ENCODE measurements at places on chromosomes 16 and 17.

- DNase-seq = no peak
These were observed 10.8 kb downstream of the TMEM235 start for GRCh38 chr17:78242024-78242742.

DNA sequence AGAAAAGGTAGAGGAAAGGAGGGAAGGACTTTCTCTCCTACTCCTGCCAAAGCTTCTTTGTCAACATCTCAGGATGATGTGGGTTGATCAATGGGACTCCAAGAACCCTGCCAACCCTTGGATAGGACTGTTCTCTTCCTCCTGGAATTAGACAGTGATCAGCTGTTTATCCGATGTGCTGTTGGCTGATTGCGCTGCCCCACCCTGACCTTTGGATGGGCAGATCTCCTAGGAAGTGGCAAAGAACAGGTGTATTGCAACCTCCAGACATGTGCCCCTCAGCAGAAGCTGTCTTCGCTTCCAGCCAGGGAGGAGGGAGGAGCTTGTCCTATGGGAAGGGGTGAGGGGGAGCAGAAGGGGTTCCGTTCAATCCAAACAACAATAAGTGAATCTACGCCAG, 30.5 kb downstream of the SLC5A11 start:
- no peak for DNase-seq

DNA sequence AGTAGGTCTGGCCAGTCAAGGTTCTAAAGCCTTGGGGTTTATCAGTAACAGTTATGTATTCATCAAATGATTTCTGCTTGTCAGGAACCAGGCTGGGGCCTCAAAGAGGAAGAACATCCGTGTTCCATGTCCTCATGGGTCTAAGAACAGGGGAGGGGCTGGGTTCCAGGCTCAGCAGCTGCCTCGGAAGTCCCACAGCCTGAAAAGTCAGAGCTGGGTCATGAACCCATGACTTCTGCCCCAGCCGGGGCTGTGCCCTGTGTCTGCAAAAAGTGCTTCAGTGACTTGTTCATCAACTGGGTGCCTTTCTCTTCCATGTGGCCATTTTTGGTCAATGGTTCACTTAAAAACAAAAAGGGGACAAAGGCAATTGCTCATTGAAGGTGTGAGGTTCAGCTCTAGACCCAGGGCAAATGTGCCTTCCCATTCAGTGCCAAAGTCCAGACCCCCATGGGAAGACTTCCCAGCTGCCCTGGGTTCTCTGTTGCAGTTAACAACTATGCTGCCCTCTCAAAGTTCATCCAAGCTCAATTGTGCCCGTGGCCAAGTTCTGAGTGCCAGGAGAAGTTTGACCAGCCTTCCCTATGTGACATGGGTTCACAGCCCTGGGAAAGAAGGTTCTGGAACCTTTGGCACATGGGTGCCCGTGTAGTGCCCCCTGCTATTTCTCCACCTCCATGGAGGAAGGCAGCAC, 18.5 kb downstream of the TBKBP1 start:
- DNase-seq = no peak

DNA sequence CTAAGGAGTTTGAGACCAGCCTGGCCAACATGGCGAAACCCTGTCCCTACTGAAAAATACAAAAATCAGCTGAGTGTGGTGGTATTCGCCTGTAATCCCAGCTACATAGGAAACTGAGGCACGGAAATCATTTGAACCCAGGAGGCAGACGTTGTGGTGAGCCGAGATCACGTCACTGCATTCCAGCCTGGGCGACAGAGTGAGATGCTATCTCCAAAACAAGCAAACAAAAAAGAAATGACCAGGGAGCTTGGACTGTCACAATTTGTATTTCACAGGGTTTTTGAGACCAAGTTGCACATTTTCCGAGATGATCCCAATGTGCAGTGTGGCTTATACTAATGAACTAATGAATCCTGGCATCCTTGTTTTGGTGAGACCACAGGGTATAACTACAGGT, 156.5 kb downstream of the SLC39A11 start:
- no peak for DNase-seq

DNA sequence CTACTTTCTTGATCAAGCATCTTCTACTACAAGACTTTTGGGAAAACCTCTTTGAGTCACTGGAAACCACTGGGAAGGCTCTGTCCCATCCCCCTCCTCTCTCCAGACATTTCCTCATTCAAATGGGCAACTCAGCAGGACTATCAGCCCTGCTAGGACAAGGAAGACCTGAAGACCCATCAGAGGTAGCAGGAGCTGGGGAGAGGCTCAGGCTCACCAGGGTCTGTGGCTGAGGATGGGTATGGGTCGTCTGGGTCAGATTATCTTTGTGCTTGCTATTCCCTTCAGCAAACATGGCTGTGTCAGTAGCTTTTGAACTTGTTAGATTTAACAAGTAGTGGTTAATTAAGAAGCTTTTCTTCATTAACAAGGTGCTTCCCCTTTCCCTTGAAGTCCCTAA, 15.0 kb upstream of the NF1 start:
- DNase-seq = no peak

DNA sequence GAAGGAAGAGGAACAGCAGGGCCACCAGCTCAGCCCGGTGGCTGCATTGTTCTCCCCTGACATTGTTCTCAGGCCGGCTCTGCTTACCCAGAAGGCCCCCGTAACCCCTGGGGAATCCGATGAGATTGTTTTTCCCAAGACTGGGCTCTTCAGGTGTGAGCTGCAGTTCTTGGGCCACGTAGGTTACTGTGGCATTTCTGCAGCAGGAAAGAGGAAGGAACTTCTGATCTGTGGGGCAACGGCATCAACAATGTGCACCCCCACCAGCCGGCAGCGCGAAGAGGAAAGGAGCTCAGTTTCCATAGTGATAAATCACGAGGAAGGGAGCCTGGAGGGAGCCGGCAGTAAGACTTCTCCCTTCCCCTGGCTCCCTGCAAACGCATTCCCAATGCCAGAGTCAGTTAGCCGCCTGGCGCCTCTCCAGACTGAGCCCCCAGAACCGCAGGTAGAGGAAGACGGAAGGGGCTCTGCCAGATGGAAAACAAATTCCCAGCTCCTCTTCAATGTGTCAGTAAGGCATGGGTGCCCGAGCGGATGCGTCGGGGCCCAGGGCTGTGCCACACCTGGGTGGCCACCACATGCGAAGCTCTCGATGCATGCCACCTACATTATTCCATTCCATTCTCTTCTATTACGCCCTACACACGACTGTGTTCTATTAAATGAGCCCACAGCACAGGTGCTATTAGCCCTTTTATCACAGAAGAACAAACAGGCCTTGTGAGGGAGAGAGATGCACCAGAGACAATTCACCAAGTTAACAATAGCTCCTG, 21.5 kb upstream of the PECAM1 start:
- no peak for DNase-seq

DNA sequence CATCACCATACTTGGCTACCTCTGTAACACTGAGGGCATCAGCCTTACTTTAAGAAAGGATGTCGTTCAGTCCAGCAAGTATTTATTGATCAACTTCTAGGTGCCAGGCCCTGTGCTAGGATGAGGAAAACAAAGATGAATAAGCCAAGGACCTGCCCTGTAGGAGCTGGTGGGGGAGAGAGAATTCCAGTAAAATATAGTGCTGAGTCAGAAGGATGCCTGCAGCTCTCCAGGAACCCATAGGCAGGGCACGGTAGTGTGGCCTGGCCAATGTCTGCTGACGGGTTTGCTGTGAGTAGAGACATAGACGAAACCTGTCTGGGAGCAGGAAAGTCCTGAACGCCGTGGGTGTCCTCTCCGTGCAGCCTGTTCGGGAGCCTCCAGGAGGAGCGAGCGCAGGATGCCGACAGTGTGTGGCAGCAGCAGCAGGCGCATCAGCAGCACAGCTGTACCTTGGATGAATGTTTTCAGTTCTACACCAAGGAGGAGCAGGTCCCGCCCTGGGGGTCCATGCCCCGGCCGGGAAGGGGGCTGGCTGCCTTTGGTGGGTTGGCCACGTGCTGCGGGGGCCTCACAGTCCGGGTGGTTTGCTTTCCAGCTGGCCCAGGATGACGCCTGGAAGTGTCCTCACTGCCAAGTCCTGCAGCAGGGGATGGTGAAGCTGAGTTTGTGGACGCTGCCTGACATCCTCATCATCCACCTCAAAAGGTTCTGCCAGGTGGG, 55.6 kb downstream of the USP43 start:
- DNase-seq = no peak

GRCh38 chr17:4598776-4599504, 14.6 kb downstream of the SMTNL2 start:
- DNase-seq = no peak

DNA sequence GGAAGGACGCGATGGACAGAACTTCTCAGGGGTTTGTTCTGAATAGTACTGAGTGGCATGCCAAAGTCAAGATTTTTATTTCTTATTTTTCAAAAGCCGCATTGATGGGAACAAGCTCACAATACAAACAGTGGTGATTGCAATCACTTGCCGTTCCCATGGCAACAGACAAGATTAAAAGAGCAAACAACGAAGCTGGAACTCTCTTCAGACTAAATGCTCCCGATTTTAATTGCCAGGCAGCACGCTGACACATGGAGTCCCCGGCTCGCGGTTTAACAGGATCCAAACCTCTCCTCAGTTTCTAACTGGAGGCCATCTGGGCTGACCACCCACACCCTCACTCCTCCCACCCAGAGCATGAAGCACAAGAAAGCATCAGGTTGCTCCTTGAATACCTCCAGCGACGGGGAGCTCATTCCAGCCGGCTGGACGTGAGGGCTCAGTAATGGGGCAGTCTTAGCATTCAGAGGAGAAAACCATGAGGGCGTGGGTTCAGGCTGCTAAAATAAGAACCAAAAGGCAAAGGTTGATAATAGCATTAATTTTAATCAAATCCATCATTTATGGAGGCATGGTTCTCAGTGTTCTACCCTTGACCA, 41.5 kb downstream of the AIPL1 start:
- DNase-seq = no peak

GRCh38 chr16:79599256-79599836, 1.2 kb downstream of the MAF start:
- no peak for DNase-seq

- DNase-seq = no peak
These were observed 6.5 kb downstream of the DPEP2NB start for GRCh38 chr16:68009157-68009735.

Measured in activated T-helper 1 cell treated with anti-CD3 and anti-CD28 coated beads, Interleukin-2, amount 50 U/mL, for 16 hours (primary cell).